ENCODE measurements at places on chromosomes 3 and 15.

- no peak for DNase-seq
These were observed 27.5 kb upstream of the FAM81A start for GRCh38 chr15:59410391-59410896.

DNA sequence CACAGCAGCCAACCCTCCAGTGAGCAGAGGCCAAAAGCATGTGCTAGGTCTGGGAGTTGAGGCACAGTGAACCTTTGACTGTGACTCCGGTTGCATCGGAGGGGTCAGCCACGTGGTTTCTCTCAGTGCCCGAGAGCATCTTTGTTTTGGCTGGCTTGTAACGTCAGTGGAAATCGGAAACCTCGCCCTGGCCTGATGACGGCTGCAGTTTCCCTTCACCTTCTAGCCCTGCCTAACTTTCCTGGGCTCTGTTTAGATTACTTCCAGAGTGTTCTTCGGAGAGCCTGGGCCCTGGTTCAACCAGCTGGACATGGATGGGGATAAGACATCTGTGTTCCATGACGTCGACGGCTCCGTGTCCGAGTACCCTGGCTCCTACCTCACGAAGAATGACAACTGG lies 56.6 kb downstream of the MESD start:
- peak; percentile 56 for DNase-seq

- no peak for DNase-seq
These were observed 13.7 kb upstream of the PTPRG start for GRCh38 chr3:61547625-61548024.

- no peak for DNase-seq
These were observed 798.7 kb downstream of the DIPK2A start for GRCh38 chr3:144770281-144770680.

DNA sequence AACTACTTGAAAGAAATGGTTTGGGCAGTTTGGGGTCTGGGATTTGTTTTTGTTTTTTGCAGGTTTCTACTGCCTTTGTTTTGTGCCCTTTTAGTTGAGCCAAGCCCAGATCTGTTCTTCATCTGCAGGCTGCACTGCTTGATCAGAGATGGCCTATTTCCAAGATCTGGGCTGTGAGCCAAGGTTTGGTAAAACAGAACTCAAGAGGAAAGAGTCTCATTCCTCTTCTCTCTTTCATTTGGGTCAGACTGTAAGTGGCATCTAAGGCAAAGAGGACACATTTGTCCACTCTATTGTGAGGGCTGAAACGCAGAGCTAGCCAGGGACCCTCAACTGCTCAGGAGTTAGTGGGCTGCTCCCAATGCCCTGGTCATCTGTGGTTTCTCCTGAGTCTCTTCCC lies 104.4 kb upstream of the UBE3A start:
- no peak for DNase-seq

All from Right ventricle myocardium superior (tissue), 1 donor.